ENCODE measurements at places on chromosomes 13 and 19.
A peak's percentile ranks its signal among the peaks of the same experiment; 100 is the strongest.

GRCh38 chr13:79435561-79435990 lies 29.5 kb upstream of the RBM26 start:
- DNase-seq: peak; percentile 89

GRCh38 chr13:39201180-39201579 lies 162.9 kb downstream of the NHLRC3 start:
- DNase-seq: no peak

DNA sequence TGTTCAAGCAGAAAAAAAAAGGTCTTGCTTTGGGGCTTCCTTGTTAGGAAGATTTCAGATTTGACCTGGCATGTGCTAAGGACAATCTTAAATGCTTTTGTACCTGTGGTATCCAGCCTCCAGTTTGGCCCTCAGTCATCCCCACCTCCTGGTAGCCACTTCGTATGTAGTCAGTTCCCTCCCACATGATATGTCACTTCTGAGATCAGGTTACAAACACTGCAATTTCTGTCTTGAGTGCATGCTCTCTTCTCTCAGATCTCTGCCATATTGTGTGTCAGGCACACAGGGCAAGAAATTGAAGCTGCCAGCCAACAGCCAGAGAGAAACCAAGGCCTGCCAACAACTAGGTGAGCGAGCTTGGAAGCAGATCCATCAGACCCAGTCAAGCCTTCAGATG lies 60.3 kb upstream of the STARD13 start:
- DNase-seq: no peak

DNA sequence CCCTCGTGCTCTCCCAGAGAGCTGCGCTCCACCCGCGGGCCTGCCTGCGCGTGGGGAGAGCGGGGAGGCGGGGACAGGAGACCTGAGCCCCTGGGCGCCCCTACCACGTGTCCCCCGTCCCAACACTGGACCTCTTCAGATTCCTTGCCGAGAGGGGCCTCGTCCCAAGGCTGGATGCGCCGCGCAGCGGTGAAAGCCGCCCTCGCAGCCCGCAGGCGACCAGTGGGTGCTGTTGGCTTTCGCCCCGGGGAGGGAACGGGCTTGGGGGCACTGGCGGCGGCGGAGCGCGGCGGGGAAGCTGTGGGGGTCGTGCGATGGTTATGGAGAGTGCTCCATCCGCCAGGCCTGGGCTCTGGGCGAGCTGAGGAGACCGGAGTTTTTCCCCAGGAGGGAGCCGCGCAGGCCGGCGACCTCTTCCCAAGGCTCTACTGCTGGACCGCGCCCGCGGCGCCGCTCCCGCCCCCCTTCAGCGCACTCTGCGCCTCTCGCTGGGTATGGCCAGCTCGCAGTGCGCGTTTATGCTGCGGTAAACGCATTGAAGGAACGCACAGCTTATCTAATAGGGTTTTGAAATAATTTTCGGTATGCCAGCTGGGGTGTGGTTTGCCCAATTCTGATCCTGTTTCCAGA lies 17.2 kb upstream of the RNF17 start:
- no peak for DNase-seq

DNA sequence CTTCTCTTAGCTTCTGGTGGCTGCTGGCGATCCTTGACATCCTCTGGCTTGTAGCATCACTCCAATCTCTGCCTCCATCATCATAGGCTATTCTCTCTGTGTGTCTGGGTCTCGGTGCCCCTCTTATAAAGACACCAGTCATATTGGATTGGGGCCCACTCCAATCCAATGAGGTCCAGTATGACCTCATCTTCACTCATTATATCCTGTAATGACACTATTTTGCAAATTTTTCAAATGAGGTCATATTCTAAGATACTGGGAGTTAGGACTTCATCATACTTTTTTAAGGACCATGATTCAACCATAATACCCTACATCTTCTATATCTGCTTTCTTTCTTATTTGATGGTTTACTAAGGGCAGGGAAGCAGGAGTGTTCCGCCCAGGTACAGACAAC lies 12.0 kb upstream of the SLC46A3 start:
- DNase-seq: no peak

- DNase-seq: no peak
These were observed 222.8 kb upstream of the NBEA start for GRCh38 chr13:34719060-34719875.

DNA sequence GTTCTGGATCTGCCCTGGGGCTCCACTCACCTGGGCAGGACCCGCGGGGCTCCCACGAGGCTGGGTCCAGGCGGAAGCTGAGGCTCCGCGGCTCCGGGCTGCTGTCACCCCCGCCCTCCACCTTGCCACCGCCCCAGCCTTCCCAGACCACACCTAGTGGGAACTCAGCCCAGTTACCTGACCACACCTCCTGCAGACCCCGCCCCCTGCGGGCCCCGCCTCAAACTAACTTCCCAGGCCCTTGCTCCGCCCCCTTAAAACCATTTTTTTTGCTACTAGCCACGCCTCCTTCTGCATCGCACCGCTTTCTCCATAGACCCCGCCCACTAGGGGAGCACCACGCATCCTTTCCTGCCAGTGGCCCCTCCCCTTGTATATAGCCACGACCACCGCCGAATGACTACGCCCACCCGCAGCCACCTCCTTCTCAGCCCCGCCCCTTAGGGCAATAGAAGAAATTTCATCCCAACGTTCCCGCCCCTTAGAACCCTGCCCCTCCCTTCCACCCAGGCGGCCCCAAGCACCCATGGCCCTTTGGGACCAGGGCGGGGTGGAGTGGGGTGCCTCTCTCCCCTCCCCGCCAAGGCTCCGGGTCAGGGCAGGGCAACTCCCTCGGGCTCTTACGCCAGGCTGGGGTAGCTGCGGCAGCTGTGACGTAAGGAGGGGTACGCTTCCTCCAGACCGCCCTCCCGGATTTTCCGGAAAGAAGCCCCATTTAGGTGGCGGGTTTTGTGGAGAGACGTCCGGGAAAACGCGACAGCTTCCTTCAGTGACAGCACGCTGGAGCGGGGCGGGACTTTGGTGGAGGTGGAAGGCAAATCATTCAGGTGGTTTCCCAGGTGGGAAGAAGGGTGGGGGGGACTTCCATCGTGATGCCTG lies at the start of gene SH2D3A:
Gene SH2D3A (minus strand): TSS at position 79 of the 879 bp plus-strand sequence. CDS start 3,687 bp downstream, outside the sequence.
- DNase-seq: no peak

DNA sequence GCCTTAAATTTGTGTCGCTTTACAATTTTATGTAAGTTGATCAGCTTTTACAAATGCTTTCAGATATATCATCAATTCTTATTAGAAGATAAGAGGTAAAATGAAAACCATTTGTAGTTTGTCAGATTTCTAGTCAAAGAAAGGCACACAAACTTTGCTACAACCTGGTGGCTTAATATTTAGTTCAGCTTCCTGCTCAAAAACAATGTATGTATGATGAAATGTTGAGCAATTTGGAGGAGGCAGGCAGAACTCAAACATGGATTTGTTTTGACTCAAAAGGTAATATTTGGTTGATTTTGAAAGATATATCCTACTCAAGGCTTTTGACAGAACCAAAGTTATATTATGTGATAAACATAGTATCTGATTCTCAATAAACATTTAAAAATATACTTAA lies 24.2 kb downstream of the NEK5 start:
- no peak for DNase-seq

- DNase-seq: no peak
These were observed 8.2 kb downstream of the SERTM1 start for GRCh38 chr13:36681894-36682624.

DNA sequence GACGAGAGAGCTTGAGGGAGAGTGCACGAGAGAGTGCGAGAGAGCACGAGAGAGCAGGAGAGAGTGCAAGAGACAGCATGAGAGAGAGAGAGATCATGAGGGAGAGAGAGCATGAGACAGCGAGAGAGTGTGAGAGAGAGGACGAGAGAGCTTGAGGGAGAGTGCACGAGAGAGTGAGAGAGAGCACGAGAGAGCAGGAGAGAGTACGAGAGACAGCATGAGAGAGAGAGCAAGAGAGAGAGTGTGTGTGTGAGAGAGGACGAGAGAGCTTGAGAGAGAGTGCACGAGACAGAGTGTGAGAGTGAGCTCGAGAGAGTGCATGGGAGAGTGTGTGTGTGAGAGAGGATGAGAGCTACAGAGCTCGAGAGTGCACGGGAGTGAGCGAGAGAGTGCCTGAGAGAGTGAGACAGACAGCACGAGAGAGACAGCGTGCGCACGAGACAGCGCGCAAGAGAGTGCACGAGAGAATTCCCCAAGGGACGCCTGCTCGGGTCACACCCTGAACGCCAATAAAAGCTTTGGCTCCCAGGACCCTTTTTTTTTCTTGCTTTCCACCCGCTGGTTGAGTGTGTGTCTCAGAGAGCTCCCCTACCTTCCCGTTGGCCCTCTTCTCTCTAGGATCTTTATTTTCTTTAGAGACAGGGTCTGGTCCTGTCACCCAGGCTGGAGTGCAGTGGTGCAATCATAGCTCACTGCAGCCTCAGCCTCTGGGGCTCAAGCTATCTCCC lies 3.7 kb downstream of the CD70 start:
- no peak for DNase-seq

DNA sequence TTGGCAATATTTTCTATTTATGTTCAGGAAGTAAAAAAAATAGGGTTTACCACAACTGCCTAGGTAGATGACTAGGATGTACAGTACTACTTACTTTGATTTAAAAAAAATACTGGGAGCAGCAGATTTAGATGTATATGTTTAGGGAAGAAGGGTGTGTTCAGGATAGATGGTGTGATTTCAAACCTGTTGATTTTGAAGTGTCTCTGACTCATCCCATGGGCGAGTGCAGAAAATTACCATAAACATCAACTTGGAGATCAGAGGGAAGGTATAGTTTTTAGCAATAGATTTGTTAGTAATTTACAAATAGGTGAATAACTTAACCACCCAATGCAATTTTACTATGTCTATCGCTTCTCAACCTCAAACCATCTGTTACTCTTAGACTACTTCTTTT lies 214.8 kb downstream of the NDFIP2 start:
- no peak for DNase-seq

GRCh38 chr13:94534166-94534565 lies 54.7 kb upstream of the DCT start:
- DNase-seq: no peak

- peak; percentile 67 for DNase-seq
These were observed 22.3 kb upstream of the TFDP1 start for GRCh38 chr13:113562085-113562749.

DNA sequence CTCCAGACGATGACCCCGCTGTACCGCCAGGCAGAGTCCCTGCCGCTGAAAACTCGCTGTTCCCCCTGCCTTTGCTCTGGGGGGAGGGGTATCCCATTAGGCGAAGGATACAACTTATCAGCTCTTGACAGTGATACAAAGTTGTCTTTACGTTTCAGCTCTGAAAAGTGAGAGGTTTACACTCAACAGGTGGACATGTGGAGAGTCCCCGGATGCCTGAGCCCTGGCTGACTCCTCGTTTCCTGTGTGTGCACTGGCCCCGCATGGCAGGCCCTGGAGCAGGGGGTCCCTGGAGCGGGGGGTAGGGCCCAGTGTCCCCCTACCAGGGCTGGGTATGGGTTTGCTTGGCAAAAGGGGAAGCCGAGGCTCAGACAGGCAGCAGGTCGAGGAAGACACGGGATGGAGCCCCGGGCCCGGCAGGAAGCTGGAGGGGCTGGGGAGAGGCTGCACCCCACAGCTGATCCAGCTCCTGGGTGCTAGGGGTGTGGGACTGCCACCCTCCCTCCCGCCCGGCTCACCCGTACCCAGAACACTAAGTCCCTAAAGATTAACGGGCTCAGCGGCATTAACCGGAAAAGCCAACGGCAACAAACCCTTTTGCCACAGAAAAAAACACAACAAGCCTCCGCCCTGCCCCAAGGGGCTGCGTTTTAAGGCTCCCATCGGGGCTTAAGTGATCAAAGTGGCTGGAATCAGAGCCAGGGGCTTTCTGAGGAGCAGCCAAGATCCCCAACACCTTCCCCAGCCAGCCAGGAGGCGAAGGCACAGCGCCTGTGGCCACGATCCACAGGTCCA lies 5.6 kb downstream of the TCF3 start:
- no peak for DNase-seq

- no peak for DNase-seq
These were observed 25.7 kb upstream of the CCNE1 start for GRCh38 chr19:29785955-29786589.

DNA sequence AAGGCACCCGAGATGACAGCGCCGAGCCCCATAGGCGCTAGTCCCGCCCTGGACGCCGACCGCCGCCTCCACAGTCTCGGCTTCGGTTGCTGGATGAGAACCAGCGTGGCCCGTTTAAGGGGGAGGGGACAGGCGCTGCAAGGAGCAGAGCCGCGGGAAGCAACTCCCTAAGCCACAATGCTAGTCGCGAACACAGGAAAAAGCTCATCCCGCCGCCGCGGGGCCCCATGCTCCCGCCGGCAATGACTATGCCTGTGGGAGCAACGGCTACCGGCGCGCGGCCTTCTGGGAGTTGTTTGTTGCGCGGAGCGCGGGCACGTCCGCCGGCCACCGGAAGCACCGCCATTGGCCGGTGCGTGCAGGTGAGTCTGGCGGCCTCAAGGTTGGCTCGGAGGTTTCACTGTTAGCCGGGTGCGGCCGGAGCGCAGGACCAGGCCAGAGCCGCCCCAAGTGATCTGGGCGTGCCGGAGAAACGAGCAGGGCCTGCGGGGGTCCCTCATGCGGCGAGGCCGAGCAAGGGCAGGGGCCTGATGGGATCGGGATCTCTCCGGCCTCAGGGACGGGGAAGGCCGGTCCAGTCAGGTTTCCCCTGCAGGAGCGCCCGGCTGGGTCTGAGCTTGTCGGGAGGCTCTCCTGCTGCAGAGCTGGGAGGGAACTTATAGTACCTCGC lies at the start of gene ZNF544:
Gene ZNF544 (plus strand): TSS at position 330 of the 670 bp plus-strand sequence. CDS start 15,110 bp downstream, outside the sequence.
- DNase-seq: peak; percentile 75

DNA sequence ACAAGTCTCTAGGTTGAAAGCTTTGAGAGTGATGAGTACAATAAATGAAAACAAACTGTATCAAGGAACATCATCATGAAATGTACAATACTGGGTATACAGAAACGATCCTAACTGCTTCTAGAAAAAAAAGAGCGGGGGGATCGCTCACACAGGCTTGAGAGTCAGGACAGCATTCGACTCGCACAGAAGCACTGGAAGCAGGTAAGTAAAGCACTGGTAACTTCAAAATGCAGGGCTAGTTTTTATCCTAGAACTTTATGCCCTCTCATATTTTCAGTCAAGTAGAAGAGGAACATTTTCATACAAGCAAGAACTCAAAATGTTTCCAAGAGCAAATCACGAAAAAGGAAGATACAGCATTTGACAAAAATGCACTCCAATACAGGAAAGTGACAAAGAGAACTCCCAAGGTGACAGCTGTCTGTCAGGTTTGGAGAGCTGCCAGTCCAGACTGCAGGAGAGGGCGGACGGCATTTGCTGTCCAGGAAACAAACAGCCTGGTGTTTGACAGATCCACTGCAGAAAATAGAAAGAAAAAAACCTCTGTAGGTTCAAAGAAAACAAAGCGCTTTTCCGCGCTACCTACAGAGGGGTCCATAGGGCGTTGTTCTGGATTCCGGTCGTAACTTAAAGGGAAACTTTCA lies 58.2 kb upstream of the XPO4 start:
- DNase-seq: no peak

All from HFFc6 (cell line).